ENCODE measurements at places on chromosomes 4 and X.

- no peak for DNase-seq
Measured at GRCh38 chr4:177879851-177880250, 437.6 kb upstream of the AGA start.

DNA sequence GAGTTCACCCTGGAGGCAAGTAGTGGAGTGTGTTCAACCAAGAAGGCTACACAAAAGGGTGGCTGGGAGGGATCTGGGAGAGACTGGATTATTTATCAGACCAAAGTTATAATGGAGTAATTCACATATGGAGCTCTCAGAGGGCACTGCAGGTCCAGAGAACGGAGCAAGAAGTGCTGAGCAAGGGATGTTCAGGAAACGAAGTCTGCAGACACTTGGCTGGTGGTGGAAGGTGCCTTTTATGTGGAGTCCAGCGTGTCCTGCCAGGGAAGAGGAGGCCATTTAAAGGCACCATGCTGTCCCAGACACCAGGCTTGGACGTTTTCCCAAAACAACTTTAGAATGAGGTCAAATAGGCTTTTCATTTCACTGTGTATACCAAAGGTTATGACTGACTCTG, 130.1 kb downstream of the CEP135 start:
- no peak for DNase-seq

- DNase-seq, result no peak
Measured at GRCh38 chrX:110584083-110584482, 211.5 kb downstream of the CHRDL1 start.

- no peak for DNase-seq
Measured at GRCh38 chrX:154403192-154403591, 5.0 kb downstream of the RPL10 start.

GRCh38 chr4:44638091-44638490, 13.3 kb downstream of the YIPF7 start:
- no peak for DNase-seq

- DNase-seq, result no peak
Measured at GRCh38 chr4:189143263-189143952, 797.3 kb upstream of the FRG1 start.

DNA sequence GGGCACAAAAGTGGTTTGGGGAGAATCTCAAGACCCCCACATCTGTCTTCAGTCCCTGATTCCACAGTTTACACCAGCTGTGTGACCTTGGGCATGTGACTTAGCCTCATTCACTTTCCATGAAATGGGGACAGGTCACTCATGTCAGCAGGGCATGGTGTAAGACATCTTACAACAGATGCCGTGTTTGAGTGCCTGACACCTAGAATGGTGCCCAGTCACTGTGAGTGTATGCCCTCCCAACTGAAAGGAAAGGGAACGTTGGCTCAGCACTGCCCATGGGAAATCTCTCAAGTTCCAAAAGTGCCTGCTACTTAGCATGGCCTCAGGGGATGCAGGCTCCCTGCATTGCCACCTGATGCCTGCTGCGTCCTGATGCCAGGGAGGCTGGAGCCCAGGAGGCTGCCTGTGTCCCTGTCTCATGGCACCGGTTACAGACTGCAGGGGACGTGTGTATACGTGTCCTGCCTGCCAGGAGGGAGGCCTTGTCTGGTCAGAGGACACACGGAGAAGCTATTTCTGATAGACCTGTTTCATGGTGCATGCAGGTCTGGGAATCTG, 32.2 kb downstream of the RNF4 start:
- DNase-seq, result no peak

GRCh38 chr4:183924362-183925044, 19.4 kb downstream of the STOX2 start:
- DNase-seq, result no peak

- no peak for DNase-seq
Measured at GRCh38 chr4:36222702-36223101, 21.6 kb downstream of the ARAP2 start.

DNA sequence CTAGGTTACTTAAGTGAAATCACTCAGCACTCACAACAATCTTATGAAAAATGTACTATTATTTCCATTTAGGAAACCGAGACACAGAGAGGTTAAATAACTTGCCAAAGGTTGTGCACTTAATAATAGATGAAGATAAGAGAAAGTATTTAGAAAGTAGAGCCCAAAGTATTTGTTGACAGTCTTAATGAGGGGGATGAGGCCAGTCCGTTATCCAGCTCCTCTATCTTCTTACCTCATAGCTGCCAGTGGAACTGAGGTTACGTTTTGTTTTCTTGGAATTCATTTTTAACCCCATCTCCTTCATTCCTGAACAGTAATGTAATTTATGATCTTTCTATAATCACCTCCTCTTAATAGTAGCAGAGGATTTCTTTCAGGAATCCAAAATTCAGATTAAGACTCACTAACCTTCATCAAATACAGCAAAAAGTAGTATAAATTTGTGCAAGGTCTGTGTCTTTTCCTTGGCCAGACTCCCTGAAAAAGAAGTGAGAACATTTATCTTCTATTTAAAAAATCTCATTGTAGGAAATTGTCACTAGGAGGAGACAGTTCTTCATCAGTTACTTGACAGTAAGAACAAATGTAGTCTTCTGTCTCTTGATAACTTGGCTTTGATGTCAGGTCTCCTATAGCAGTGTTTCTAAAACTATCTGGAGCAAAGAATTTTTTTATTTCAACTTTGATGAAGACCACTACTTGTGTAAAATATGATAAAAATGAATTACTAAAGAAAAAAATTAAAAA, 35.5 kb downstream of the F8 start:
- DNase-seq, result no peak

DNA sequence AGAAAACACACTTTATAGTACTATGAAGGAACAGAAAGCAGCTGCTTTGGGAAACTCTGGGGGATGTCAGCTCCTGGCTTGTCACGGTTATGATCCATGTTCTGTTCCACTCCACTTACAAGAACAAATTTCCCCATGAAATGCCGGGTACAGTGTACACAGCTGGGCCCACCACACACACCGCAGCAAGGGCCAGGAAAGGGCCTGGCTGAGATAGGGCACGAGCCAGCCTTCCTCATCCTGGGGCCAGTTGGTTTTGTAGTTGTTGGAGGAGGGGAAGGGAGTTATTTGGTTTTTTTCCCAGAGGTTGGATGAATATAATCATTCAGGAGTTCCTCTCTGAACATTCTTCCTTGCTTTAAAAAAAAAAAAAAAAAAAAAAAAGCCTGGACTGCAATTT, 56.8 kb downstream of the SEPSECS start:
- no peak for DNase-seq

- DNase-seq, result no peak
Measured at GRCh38 chr4:102247041-102247440, 98.2 kb downstream of the SLC39A8 start.

All from stimulated activated CD4-positive, alpha-beta T cell treated with anti-CD3 and anti-CD28 coated beads, TNF-alpha, amount 100 ng/mL, for 24 hours (primary cell).